ENCODE measurements at places on chromosomes 6 and 20.

DNA sequence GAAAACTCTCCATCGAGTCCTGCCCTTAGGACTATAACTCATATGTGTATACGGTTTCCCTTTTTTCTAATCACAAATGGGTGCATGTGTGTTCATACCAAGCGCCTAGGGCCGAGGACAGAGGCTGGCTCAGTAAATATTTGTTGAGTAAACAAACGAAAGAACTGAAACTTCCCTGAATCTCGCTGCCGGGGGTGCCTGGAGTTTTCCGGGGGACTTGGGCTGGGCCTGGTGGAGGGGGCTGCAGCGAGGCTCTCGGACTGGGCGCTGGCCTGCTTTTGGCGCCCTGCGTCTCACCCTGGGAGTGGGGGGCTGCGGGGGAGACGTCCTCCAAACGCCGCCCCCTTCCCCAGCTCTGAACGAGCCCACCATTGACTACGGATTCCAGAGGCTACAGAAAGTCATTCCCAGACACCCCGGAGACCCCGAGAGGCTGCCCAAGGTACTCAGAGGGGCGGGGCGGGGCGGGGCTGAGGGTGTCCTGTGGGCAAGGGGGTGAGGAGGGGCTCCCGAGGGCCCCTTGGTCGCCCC, 49.0 kb downstream of the CPXM1 start:
- no peak for DNase-seq

- no peak for DNase-seq
These were observed 949 bp downstream of the KIFC1 start for GRCh38 chr6:33392595-33392948.

- peak; percentile 60 for DNase-seq
These were observed 17.6 kb upstream of the HLA-F start for GRCh38 chr6:29705389-29706231.

- no peak for DNase-seq
These were observed 118.0 kb upstream of the POU3F2 start for GRCh38 chr6:98716341-98716740.

- no peak for DNase-seq
These were observed 151.2 kb upstream of the TAB2 start for GRCh38 chr6:149166336-149166735.

DNA sequence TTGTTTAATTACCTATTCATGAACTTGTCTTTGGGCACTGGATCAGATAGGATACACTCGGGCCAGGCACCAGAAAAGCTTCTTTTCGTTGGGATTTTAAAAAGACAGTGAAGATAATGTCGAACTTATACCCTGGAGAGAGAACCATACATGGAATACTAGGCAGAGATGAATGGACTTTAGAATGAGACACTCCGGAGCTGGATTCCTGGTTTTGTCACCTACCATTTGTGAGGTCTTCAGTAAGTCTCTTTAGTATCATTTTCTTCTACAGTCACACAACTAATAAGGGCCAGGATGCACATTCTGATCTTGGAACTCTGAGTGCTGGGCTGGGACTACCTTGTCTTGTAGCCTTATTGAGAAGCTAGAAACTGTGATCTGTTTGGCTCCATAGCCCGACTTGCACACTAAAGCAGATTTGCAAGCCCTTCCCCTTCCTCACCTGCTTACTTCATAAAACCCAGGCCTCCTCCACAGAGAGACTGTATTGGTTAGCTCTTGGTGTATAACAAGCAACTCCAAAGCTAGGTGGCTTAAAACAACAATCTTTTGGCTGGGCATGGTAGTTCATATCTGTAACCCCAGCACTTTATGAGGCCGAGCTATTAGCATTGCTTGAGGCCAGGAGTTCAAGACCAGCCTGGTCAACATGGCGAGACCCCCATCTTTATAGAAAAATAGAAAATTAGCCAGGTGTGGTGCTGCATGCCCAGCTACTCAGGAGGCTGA, 7.4 kb upstream of the IFT52 start:
- DNase-seq = no peak

DNA sequence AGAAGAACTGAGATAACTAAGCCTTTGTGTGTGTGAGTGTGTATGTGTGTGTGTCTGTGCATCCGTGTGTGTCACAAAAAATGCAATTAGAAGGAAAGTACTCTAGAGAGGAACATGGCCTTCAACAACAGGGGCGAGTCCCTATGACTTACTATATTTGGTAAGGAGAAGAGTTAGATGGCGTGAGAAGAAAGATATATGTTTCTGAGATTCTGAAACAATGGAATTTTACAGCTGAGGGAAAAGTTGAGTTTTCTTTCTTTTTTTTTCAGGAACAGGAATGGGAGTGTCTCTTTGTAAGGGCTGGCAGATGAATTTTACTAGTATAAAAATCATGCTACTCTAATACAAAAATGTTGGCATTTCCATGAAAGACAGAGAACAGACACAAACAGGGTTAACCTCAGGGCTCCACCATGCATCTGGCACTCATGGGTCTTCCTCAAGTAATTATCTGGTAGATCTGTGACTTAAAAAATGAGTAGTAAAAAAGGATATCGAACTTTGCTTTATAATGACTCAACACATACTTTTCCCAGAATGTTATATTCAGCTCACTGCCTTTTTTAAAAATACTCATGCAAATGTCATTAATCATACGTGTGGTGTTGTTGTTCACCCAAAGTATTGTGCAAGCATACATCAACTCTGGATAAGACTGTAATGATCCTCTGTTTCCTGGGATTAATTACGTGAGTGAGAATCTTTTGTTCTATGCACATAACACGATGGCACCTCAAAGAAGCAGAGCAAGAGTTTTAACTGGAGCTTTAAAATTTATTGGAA, 12.8 kb upstream of the SASH1 start:
- DNase-seq = no peak

- DNase-seq = no peak
These were observed 34.3 kb downstream of the CEP250 start for GRCh38 chr20:35489717-35490116.

GRCh38 chr6:4849226-4850022, 73.2 kb downstream of the CDYL start:
- no peak for DNase-seq

DNA sequence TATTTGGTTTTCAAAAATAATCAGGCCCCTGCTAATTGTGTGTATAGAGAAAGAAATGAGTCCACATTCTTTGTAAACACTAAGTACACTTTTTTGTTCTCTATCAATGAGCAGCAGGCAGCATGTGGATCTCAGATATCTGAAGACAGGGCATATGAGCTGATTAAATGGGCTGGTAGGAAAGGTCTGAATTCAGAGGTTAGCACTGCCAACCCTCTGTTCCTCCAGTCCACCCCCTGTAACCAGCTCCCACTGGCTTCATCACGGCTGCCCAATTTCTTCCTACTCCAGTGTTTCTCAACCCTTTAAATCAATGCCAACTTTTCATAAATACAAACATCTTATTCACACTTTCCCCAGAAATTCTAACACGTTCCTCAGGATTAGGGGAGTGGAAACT, 128.5 kb downstream of the TPBG start:
- no peak for DNase-seq

- no peak for DNase-seq
These were observed 42.1 kb upstream of the SRF start for GRCh38 chr6:43128926-43129325.

GRCh38 chr6:14353798-14354197, 236.2 kb downstream of the CD83 start:
- DNase-seq = no peak

DNA sequence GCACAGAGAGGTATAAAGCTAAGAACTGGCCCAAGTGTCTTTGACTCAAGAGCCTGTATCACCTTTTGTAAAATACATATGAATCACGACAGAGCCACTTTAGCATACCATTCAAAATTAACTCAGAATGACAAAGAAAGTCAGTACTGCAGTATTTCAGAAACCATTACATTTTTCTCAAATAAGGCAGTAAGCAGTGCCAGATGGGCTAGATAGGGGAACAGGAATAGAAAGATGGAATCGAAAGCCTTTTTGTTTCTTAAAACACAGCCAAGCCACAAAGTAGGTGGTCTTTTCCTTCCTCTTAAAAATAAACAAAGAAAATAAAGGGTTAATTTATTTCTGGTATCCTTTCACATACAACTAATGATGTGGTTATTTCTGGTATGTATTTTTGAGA, 10.3 kb downstream of the CLDN20 start:
- DNase-seq = no peak

DNA sequence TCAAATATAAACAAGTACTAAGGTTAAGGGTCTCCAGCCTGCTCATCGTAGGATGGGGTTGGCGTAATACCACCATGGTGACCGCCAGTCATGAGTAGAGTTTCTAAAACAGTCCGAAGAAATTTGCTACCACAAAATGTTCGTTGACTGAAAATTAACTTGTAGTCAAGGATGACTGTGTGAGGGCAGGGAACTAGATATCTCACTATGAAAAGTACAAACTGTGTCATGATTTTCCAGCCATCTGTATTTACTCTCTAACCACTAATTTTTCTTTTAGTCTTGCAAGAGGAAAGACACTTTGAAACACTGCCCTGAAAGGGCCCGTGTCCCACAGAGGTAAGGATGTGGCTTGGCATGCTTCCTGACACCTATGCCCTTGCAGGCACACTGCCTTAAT, 99.7 kb downstream of the IRF4 start:
- no peak for DNase-seq

DNA sequence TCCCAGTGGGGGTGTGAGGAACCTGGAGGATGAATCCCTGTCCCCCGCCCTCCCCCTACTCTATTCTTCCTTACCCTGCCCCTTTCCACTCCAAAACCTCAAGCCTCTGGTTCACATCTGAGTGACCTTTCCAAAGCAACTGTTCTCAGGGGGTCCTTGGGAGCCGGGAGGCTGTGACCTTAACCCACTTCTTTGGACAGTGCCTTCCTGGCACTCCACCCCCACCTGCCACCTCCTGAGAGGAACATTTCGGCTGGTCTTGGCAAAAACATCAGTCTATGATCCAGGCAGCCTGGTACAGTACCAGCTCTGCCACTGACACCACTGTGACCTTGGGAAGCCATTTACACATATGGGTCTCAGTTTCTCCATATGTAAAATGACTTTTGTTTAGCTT, 121.7 kb downstream of the MRPL14 start:
- no peak for DNase-seq

- DNase-seq = no peak
These were observed 7.8 kb downstream of the NAA20 start for GRCh38 chr20:20024942-20025341.

- DNase-seq = peak; percentile 7
These were observed 50.6 kb upstream of the CCDC167 start for GRCh38 chr6:37550191-37550831.

GRCh38 chr20:24937579-24937978, 11.5 kb upstream of the CST7 start:
- no peak for DNase-seq

DNA sequence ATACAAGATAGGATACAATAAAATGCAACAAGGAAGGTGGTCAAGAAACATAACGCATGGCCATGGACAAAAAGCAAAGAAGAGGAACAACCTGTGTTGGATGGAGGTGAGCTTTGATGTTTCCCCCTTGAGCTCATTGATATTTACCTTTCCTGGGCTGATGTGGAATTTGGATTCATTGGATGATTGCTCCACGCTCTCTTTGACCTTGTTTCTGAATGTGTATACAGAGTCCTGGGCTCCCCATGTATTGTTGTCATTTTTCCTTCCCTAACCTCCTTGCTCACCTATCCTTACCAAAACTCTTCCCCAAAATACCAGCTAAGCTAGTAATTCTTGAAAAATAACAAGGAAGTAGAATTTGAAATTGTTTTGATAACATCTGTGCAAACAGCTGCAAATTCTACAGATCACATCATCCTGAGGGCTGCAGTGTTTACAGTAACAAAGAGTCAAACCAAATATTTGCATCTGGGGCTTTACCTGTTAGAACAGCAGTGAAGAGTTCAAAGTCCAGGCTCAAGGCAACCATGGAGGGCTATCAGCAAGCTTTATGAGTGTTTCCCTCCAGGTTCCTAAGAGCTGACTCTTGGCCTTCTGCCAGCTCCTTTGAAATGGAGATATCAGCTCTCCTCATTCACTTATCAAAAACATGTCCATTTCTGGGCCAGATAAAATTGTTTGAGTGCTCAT, 214.3 kb upstream of the MARCKS start:
- no peak for DNase-seq

DNA sequence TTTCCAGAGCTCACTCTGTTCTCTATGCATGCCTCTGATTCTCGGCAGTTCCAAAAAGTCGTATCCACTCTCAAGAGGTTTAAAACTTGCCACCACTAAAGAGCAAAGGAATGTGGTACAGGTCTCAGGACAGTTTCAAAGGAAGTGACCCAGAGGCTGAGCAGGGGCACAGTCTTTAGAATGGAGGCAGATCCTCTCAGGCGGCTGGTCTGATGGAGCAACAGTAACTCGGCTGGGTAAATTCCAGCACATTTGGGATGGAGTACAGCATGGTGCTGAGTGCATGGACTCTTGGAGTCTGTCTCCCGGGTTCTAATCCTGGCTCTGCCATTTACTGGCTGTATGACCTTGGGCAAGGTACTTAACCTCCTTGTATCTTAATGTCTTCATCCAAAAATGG, 88.1 kb upstream of the BACH2 start:
- DNase-seq = no peak

DNA sequence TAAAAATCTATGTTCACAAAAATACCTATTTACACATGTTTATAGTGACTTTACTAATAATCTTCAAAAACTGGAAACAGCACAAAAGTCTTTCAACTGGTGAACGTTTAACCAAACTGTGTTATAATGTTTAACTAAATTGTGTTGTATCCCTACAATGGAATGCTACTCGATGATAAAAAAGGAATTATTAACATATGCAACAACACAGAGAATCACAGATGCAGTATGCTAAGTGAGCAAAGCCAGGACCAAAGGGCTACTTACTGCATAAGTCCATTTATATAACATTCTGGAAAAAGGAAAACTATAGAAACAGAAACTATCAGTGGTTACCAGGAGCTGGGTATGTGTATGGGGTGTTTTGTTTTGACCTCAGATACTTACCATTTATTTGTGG, 602.2 kb upstream of the BTBD3 start:
- no peak for DNase-seq

- no peak for DNase-seq
These were observed 62.1 kb upstream of the PHACTR1 start for GRCh38 chr6:12654514-12654913.

DNA sequence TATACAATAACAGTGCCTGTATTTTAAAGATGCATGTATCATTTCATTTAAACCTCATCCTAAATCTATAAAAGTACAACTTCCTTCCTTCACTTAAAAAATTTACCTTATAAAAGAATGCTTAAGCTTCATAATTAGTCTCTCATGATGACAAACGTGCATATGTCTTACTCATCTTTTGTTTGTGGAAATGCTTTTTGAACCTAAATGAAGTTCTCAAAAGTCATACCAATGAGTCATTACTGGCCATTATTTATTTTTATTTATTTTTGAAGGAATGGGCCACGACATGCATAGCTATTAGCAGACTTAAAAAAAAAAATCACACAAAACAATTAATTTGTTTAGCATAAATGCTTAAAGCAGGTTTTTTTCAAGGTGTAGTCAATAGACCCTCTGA, 3.7 kb downstream of the TFB1M start:
- no peak for DNase-seq

DNA sequence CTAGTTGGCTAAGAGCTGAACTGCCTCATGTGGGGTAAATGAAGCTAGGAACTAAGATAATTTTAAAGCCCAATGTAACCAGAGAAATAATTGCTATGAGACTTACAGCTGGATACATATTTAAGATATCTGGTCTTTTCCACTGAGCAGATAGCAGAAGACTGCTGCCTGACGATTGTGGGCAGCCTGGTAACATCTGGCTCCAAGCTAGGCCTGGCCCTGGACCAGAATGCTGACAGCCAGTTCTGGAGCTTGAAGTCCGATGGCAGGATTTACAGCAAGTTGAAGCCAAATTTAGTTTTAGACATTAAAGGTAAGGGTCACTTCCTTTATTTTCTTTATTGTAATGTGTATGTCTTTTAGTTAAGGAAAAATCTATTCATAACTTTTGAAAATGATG, 65.7 kb downstream of the RTN4IP1 start:
- DNase-seq = no peak

GRCh38 chr6:145904391-145904790, 59.8 kb downstream of the SHPRH start:
- DNase-seq = no peak

Data from midbrain (tissue), 1 donor.